Amygdala (tissue), 56 donors: ENCODE measurements at places on chromosomes 4 and X.

GRCh38 chrX:23276475-23276874, 58.2 kb upstream of the PTCHD1 start:
- no peak for DNase-seq

GRCh38 chr4:25169446-25169845, 9.2 kb upstream of the SEPSECS start:
- DNase-seq, result no peak

DNA sequence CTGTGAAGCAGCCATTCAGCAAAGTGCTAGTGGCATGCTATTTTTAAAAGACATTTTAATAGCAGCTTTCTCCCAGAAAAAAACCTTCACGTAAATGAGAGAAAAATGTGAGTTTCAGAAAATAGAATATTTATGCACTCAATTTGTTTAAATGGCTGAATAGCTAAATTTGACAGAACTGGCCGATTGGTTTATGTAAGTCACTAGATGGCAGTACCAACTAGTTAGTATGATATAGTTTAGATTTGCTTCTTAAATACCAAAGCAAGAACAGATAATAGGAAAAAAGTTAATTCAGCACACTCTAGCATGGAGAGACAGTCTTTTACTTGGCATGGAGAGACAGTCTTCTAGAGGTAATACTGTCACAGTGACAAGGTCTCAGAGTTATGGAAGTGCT, 250.1 kb downstream of the SNCA start:
- no peak for DNase-seq

DNA sequence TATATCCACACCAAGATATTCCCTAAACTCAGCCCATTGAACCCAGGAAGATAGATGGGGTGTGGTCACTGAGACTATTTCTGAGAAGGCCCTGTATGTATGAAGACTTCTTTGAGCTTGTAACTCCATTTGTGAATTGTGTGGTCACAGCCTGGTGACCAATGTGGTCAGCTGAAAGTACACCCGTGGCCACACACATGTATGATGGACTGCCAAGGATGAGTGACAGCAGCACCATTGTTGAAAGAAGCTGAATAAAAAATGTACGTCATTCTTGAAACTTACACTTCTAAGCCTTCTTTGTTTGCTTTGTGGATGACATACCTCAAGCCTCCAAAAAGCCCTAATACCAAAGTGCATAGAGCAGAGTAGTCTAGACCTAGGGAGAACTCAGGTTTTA, 581.4 kb downstream of the RAB28 start:
- DNase-seq, result no peak

DNA sequence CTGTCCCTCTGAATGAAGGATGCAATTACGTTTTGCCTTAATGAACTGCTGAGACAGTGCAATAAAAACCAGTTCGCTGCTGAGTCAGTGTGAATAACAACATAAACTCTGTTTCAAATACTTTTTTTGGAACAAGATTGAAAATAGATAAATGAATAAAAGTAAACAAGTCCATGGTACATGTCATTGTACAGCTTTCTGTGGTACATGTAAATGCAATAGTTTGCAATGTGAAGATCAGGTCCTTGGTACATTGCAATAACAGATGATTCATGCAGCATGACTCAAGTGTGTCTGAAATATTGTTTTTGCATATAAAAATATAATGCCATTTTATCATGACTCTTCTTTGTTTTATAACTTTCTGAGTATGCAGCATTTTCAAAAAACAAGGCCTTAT, 193.4 kb upstream of the PACRGL start:
- no peak for DNase-seq

GRCh38 chr4:75512386-75513211, 1.6 kb downstream of the RCHY1 start:
- DNase-seq, result no peak

DNA sequence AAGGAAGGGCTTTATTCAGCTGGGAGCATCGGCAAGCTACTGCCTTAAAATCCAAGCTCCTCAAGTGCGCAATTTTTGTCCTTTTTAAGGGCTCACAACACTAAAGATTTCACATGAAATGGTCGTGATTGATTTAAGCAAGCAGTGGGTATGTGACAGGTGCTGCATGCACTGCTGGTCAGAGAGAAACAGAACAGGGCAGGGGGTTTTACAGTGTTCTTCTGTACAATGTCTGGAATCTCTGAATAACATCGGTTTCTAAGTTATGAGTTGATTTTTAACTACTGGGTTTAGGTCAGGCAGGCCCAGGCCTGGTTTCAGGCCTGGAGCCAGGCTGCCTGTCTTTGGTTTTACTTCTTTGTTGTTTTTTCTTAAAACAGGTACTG, 6.0 kb downstream of the UGT2B17 start:
- no peak for DNase-seq

DNA sequence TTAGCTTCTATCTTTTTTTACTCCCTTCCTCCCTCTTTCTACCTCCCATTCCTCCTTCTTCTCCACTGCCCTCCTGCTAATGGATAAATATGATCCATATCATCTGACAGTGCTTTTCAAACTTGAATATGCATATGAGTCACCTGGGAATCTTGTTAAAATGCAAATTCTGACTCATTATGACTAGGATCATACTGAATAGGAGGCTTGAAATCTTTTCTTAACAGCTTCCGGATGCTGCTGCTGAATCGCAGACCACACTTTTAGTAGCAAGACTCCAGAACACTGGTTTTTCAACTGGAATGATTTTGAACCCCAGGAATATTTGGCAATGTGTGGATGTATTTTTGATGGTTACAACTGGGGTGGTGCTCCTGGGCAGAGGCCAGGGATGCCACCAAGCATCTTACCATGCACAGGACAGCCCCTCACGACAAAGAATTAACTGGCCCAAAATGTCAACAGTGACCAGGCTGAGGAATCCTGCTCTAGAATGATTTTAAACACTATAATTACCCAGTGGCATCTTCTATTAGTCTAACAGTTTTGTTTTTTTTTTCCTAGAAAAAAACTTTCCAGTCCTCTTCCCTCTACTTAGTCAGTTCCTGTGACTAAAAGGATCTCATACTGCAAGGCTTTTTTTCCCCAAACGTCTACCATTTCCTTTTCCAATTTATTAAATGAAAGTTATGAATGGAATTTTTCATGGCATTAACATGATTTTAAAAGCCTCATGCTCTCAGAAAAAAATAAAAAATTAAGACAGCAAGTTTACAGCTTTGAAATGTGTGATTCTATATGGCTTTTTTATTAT, 10.6 kb upstream of the PYURF start:
- DNase-seq, result no peak

- DNase-seq, result no peak
Observed at GRCh38 chrX:104084534-104085277, 8.7 kb upstream of the TMSB15C start.

GRCh38 chr4:118363166-118363565, 10.4 kb upstream of the PRSS12 start:
- DNase-seq, result no peak

DNA sequence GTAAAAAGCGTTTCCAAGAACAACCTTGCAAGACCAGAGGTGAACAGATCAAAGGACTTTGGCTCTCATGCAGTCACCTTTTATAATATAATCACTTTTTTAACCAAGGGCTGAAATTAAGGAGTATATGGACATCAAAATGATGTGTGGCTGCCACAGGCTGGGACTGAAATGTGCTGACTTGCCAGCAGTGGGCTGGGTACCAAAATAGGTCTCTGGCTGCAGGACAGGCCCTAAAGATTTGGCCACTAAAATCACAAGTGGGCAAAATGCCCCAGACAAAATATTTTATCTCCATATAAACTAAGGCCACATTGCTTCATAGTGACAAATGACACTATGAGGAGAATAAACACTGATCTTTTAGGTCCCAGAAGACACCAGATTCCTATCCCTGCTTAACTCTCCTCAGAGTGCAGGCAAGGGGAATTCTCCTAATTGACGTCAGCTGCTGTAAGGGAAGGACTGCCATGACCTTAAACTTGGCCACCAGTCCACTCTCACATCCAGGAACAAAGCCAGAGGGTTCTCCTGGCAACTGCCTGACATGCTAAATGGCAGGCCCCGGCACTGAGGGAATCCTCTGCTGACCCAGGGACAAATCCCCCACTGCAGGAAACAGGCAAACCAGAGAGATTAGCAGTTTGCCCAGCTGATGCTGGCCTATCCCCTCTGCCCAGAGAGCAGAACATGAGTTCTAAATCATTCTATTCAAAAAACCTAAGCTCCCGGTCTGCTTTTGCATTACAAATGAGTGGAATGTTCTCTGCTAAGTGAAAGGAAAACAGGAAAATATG, 155.8 kb downstream of the PPP3CA start:
- DNase-seq, result peak; percentile 61

DNA sequence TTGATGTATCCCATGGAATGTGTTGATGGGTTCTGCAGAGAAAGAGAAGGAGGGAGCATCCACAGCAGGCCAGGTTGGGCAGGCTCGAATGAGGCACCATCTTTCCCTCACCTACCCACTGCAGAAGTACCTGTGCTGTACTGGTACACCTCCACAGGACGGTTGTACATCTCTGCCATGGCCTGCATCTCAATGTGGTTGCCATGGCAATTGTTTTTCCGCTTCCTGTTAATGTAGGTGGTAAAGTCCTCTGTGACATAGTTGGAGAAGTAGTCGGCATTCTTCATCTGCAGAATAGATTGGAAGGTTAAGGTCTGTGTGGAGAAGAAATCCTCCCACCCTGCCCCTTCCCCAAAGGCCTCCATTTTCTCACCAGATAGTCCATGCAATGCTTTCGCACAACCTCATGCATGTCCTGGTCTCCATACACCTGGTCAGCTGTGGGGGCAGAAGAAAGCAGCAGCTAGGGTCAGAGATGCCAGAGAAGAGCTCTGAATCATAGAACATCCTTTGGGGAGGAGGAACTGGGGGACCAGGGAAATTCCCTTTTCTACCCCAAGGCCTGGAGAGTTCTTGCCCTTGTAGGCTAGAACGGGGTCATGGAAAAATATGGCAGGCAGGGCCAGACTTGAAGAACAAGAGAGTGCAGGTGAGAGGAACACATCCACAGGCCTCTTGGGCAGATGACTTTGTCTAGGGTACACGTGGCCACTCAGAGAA, 15.9 kb upstream of the PIM2 start:
- no peak for DNase-seq

- no peak for DNase-seq
Observed at GRCh38 chr4:129371926-129372325, 276.0 kb downstream of the C4orf33 start.

DNA sequence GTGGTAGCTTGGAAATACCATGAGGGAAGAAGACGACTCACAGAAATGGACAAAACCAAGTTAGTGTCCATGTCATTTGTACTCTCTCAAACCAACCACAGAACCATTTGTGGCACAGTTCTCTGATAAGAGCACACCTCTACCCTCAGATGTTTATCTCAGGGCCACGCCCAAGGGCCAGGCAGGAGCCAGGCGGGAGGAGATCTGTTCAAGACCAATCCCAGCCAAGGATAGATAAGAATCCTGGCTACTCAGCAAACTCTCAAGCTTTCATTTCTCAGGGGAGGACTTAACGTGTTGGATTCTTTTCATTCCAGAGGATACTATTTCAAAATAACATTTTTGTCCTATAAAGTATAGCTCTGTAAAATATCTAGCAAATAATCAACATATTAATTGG, 95.0 kb downstream of the NYX start:
- DNase-seq, result no peak

GRCh38 chr4:104446431-104447278, 48.0 kb downstream of the CXXC4 start:
- no peak for DNase-seq

DNA sequence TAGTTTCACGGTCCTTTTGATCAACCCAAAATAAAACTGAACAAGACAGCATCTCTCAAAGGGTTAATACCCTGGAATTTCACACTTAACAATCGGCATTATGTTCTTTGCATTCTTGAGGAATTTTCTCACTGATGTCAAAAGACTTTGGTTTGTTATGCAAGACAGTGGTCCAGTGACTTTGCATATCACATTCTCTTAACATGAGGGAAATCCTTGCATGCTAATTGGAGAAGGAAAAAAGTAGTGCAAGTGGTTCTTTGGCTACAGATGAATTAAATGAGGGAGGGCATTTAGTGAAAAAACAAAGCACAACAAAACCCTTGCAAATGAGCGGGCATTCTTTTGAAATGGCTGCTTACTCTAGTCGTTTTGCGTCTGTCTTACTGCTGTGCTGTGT, 105.1 kb upstream of the LIMCH1 start:
- no peak for DNase-seq

DNA sequence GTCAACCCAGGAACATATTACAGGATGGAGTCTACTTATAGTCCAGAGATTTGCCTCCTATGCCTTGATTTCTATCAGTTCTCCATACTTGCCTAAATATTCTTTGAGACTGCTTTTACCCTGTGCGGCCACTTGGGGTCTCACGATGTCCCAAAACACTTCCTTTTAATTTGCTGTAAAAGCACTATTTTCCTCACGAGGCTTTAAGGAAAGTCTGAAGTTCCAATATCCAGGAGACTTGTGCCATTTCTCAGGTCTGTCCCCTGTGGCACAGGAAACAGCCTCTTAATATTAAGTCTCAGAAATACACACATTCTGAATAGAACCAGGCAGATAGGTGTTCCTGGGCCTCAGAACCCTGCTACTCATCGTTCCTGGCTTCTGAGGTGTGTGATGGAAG, 142.9 kb downstream of the TMEM164 start:
- no peak for DNase-seq

- DNase-seq, result no peak
Observed at GRCh38 chr4:1255699-1256098, 6.8 kb upstream of the CTBP1 start.

DNA sequence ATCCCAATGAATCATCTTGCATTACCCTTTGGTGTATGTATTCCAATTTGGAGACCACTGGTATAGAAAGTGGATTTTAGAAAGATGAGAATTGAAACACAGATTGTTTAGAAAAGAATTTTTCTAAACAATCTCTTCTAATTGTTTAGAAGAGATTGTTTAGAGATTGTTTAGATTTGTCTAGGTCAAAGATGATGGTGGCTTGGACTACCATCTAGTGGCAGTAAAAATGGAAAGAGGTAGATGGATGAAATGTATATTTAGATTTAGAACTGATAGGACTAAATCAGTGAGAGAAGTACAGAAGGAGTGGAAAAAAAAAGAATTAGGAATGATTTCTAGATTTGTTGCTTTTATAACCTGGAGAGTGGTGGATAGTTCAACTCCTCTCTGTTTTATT, 70.6 kb downstream of the ARSJ start:
- no peak for DNase-seq

DNA sequence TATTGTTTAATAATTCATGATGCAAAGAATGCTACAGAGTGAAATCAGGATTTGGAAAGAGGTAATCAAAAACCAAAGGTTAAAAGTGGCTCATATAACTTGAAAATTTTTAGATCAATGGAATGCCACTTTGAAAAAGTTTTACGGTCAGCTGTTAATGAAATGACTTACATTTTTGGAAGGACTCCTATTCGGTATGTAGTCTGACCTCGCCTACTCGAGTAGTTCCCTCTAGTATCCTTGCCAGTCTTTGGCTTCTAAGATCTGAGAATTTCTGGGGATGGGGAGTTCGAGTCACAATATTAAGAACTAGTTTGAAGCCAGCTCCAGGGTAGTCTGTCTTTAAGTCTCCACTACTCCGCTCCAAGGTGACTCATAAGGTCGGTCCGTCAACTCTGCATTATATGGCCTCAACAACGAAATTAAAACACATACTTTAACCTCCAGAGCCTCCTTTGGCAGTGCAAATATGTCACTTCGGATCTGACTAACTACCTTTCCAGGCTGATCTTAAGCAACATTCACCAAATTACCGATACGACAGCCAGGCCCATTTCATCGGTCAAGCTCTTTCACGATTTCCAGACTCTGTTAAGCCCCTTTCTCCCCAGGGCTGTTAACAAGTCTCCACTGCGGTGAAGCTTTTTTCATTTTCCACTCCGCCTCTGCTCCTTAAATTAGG, 733 bp upstream of the NAA15 start:
- DNase-seq, result no peak
